ENCODE measurements at places on chromosomes 1 and 21. TPM values are rescaled to one million over a fixed set of nuclear protein-coding genes. Genes with fewer than 3 reads are reported as not detected.

DNA sequence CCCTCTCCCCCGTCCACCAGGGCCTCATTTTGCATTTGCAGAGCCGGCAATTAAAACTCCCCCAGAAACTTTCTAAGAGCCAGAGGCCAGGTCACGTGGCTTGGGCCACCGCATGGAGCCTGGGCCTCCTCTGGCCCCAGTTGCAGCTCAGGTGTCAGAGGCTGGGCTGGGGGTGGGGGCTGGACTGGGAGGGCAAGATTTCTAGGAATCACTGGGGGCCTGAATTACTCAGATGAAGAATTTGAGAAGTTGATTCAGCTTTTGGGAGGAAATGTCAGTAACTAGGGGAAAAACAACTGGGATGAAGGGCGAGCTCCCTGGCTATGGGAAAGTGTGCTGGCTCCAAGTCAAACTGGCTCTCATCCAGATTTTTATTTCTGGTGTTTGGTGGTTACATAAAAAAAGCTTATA is 151.0 kb downstream of the CDC7 start:
- H3K27ac ChIP-seq, result no peak overlapping the region
- DNase-seq, result no peak
- H3K36me3 ChIP-seq, result peaks cover 8% of the 10 kb centered on the region
- H3K27me3 ChIP-seq, result no peaks in the 10 kb centered on the region
- H3K4me1 ChIP-seq, result no peaks in the 10 kb centered on the region
- H3K4me3 ChIP-seq, result no peak overlapping the region

DNA sequence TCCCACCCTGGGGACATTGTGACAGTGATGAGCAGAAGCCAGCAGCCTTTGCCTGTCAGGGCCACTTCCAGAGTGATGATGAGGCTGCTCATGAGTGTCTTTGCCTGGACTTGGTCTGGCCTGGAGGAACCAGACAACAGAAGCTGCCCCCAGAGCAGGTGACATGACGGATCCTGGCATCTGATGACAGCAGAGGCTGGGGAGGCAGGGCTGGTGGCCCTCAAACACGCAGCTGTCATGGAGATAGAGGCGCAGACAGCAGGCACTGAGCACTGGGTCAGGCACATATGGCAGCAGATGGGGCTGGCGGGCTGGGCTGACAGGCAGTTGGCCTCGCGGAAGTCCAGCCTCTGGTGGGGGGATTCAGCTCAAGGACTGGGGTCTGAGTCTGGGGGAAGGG is 66.4 kb upstream of the STUM start:
- H3K4me1 ChIP-seq, result no peaks in the 10 kb centered on the region
- H3K27ac ChIP-seq, result peak overlapping the region; percentile 46
- no peak for DNase-seq
- no peaks in the 10 kb centered on the region for H3K36me3 ChIP-seq

DNA sequence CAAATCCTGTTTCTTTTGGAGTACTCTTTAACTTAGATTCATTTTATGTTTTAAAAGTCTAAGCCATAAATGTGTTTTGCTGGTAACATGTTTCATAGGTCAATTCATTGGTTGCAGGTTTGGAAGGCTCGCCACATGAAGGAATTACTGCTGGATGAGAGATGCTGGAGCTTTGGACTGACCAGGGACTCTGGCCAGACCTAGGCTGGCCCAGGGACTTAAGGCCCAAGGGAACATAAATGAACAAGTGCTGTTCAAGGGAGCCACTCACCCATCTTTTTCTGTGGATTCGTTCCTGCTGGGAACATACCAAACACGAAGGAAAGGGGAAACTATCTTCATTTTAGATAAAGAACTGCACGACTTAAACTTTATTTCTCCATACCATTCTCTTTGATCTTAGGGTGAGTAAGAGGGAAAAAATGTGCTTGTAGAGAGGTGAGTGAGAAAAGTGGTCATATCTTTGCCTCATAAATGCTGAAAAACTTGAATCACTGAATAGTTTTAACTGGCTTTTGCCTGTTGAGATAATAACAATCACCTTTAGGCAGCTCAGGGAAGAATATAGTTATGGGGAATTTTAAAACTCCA is 15.3 kb upstream of the SHCBP1L start:
- no peaks in the 10 kb centered on the region for H3K36me3 ChIP-seq
- peaks cover 14% of the 10 kb centered on the region for H3K4me1 ChIP-seq
- no peak for DNase-seq
- peak overlapping the region; percentile 23 for H3K27ac ChIP-seq
- no peaks in the 10 kb centered on the region for H3K27me3 ChIP-seq

GRCh38 chr1:168422203-168422847 is 121.5 kb downstream of the XCL2 start:
- H3K27ac ChIP-seq, result no peak overlapping the region
- H3K27me3 ChIP-seq, result no peaks in the 10 kb centered on the region
- no peak overlapping the region for H3K4me3 ChIP-seq
- DNase-seq, result no peak
- no peaks in the 10 kb centered on the region for H3K4me1 ChIP-seq

DNA sequence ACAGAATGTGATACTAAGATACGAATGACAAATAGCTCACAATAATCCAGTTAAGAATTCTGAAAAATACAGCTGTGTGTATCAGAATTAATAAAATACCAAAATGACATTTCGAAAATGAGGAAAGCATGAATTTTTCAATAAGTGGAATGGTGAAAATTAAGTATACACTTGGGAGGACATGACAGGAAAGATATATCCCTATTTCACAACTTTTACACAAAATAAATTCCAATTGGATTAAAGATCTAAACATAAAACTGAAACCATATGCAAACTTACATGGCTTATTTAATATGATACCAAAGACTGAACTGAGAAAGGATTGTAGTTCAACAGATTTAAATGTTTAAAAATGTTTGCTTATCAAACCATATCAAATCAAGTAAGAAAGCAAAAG is 510.4 kb upstream of the ADAMTS5 start:
- H3K27ac ChIP-seq, result no peak overlapping the region
- no peaks in the 10 kb centered on the region for H3K36me3 ChIP-seq
- no peak overlapping the region for H3K4me3 ChIP-seq
- peaks cover 11% of the 10 kb centered on the region for H3K4me1 ChIP-seq
- H3K27me3 ChIP-seq, result no peaks in the 10 kb centered on the region
- no peak for DNase-seq

DNA sequence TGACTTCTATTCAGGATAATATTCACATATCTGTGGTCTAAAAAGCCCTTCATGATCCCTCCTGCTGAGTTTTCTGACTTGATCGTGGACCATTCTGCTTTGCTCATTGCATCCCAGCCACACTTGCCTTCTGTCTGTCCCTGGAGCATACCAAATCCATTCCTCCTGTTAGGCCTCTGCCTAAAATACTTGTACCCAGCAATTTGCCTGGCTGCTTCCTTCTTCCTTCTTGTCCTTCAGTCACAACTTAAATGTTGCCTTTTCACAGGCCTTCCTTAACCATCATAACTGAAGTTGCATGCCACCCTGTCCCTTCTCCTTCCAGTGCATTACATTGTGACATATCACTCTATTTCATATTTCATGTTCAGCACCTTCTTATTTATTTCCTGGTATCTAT is 4.3 kb downstream of the CR2 start:
- H3K36me3 ChIP-seq, result no peaks in the 10 kb centered on the region
- no peak overlapping the region for H3K4me3 ChIP-seq
- DNase-seq, result no peak

DNA sequence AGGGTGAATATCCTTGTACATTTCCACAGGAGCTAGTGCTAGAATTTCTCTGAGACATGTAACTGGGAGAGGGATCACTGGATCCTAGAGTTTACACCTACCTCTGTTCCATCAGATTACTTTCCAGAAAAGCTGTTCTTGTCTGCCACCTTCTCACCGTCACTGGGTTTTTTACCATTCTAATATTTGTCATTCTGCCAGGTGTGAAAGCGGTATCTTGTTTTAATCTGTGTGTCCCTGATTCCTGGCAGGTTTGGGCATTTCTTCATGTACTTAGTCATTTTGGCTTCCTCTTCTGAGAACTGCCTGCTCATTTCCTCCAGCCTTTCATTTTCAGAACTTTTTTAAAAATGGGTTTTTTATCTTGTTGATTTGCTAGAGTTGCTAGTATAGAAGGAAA is 5.1 kb downstream of the PMF1 start:
- H3K27me3 ChIP-seq, result no peaks in the 10 kb centered on the region
- peaks cover 11% of the 10 kb centered on the region for H3K36me3 ChIP-seq
- DNase-seq, result no peak

- H3K27ac ChIP-seq, result no peak overlapping the region
- no peak for DNase-seq
- no peak overlapping the region for H3K4me3 ChIP-seq
- no peaks in the 10 kb centered on the region for H3K36me3 ChIP-seq
- no peaks in the 10 kb centered on the region for H3K27me3 ChIP-seq
- H3K4me1 ChIP-seq, result peaks cover 18% of the 10 kb centered on the region
Measured at GRCh38 chr1:22126531-22126930, 16.4 kb downstream of the WNT4 start.

Gene ARHGAP30
- total RNA-seq, result not detected

DNA sequence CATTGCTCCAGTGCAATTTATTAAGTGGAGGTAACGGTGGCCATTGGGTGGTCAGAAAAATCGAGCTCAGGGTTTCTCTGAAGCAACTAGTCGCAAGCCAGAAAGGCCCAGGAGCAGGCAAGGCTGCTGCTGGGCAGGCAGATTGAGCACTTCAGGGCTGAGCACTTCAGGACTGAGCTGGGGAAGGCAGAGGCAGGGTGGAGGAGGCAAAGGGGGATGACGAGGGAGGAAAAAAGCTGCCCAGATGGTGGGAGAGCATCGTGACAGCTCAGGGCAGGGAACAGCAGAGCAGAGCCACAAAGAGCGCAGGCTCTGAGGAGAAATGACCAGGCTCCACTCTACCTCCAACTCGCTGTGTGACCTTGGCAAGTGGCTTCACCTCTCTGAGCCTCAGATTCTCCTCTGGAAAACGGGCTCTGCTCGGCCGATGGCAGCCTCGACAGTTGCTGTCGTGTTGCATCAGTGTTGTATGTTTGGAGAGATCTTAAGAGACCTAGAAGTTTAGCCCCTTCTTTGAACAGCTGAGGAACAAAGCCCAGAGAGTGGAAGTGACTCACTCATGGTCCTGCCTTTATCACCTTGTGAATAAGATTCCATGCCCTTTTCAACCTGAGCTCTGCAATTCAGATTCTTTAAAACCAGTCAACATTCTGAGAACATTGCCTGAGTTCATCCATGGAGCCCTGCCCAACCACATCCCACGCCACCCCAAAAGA is 141.4 kb downstream of the SYF2 start:
- H3K36me3 ChIP-seq, result no peaks in the 10 kb centered on the region
- no peak for DNase-seq
- peaks cover 5% of the 10 kb centered on the region for H3K4me1 ChIP-seq
- H3K27me3 ChIP-seq, result peaks cover 2% of the 10 kb centered on the region
- peak overlapping the region; percentile 75 for H3K27ac ChIP-seq
- H3K4me3 ChIP-seq, result no peak overlapping the region

Gene S100A8
- total RNA-seq, result not detected

GRCh38 chr1:195886000-195886399 is 722.2 kb downstream of the KCNT2 start:
- DNase-seq, result no peak
- no peak overlapping the region for H3K4me3 ChIP-seq
- H3K36me3 ChIP-seq, result peaks cover 3% of the 10 kb centered on the region
- H3K27ac ChIP-seq, result no peak overlapping the region

DNA sequence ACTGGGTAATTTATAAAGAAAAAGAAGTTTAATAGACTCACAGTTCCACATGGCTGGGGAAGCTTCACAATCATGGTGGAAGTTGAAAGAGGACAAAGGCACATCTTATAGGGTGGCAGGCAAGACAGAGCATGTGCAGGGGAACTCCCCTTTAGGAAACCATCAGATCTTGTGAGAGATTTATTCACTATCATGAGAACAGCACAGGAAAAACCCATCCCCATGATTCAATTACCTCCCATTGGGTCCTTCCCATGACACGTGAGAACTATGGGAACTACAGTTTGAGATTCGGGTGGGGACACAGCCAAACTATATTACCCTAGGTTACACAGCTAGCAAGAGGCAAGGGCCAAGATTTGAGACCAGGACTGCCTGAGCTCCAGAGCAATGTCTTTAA is 30.4 kb upstream of the SOX13 start:
- H3K27me3 ChIP-seq, result no peaks in the 10 kb centered on the region
- H3K4me1 ChIP-seq, result peaks cover 15% of the 10 kb centered on the region
- no peaks in the 10 kb centered on the region for H3K36me3 ChIP-seq
- H3K4me3 ChIP-seq, result no peak overlapping the region

DNA sequence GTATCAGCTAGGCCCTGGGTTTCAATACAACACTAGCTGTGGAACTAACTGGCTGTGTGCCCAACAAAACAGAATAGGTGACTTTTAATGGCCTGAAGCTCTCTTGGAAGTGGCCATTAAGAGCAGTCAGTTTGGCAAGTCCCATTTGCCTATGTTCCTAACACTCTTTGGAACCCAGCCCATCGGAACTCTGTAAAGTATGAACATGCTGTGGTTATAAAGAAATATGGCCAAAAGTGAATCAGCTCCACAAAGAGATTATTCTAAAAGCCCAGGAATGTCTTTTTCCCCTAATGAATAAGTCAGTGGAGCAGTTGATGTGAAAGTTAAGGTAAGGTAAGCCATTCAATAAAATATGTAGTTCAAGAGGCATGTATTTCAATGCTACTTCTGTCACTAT is 223.7 kb upstream of the ADAMTS5 start:
- no peaks in the 10 kb centered on the region for H3K4me1 ChIP-seq
- no peaks in the 10 kb centered on the region for H3K27me3 ChIP-seq
- DNase-seq, result no peak

GRCh38 chr1:198879711-198880306 is 241.0 kb downstream of the PTPRC start:
- H3K36me3 ChIP-seq, result peaks cover 19% of the 10 kb centered on the region
- no peak overlapping the region for H3K4me3 ChIP-seq
- DNase-seq, result no peak
- H3K27me3 ChIP-seq, result no peaks in the 10 kb centered on the region
- H3K4me1 ChIP-seq, result peaks cover 20% of the 10 kb centered on the region

- peaks cover 10% of the 10 kb centered on the region for H3K4me1 ChIP-seq
- no peak overlapping the region for H3K27ac ChIP-seq
- H3K27me3 ChIP-seq, result no peaks in the 10 kb centered on the region
- H3K36me3 ChIP-seq, result no peaks in the 10 kb centered on the region
- no peak overlapping the region for H3K4me3 ChIP-seq
- DNase-seq, result no peak
Measured at GRCh38 chr1:103194060-103194459, 85.7 kb upstream of the COL11A1 start.

- peaks cover 10% of the 10 kb centered on the region for H3K4me1 ChIP-seq
- H3K27ac ChIP-seq, result no peak overlapping the region
- peak overlapping the region; percentile 87 for H3K4me3 ChIP-seq
- no peaks in the 10 kb centered on the region for H3K36me3 ChIP-seq
- no peak for DNase-seq
- H3K27me3 ChIP-seq, result peaks cover 34% of the 10 kb centered on the region
Measured at GRCh38 chr1:115977499-115978258, 1.4 kb downstream of the SLC22A15 start.

GRCh38 chr1:96002969-96003964 is 718.3 kb upstream of the PTBP2 start:
- H3K27ac ChIP-seq, result no peak overlapping the region
- DNase-seq, result no peak
- H3K4me1 ChIP-seq, result no peaks in the 10 kb centered on the region
- no peaks in the 10 kb centered on the region for H3K36me3 ChIP-seq
- H3K27me3 ChIP-seq, result no peaks in the 10 kb centered on the region

Gene NPHS2
- total RNA-seq, result not detected

Measured in neural crest cell (in vitro differentiated cells).